ENCODE measurements at places on chromosomes 13 and 19.

DNA sequence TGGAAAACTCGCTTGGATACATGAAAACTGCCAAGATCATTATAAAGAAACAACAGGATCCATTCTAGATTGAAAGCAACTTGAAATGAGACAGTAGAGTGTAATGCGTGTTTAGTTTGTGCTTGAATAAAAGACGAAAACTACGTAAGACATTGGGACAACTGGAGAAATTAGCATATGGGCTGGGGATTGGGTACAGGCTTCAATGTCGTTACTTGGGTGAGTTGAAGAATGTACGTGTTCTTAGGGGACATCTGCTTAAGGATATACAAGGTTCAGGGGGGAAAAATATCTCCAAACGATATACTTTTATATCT, 471 bp upstream of the ERVK3-1 start:
- no peak for DNase-seq

GRCh38 chr19:1250437-1251260, 2.3 kb downstream of the MIDN start:
- no peak for DNase-seq

- DNase-seq = no peak
Measured at GRCh38 chr13:36323951-36324566, 22.1 kb downstream of the SPART start.

GRCh38 chr13:39765801-39766463, 110.5 kb downstream of the COG6 start:
- no peak for DNase-seq

- no peak for DNase-seq
Measured at GRCh38 chr13:112248406-112248760, 127.8 kb upstream of the SPACA7 start.
